ENCODE measurements at places on chromosomes 5 and 9.

DNA sequence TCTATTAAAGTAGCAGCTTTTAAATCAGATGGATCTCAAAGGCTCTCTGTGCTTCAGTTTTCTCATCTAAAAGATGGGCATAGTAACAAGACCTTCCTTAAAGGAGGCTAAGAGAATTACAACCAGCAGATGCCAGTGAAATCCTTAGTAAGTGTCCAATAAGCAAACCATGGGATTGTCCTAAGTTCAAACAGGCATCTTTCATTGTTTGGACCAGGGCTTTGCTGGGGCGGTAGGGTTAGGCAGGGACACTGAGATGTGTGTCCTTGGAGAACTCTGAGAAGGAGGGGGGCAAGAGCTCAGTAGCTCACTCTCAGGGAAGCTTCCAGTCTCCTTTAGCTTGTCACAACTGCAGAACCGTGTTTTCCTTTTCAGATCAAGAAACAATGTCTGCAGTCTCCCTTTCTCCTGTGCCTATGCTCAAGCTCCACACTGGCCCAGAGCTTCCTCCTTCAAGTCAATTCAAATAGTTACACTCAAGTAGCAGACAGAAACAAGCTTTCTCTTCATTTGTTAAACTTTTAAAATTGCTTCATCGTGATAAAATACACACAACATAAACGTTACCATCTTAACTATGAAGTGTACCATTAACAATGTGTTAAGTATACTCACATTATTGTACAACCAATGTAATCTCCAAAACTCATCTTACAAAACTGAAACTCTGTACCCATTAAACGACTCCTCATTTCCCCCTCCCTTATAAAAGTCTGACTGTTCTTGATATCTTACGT lies 216.2 kb downstream of the PIK3R1 start:
- DNase-seq, result no peak

DNA sequence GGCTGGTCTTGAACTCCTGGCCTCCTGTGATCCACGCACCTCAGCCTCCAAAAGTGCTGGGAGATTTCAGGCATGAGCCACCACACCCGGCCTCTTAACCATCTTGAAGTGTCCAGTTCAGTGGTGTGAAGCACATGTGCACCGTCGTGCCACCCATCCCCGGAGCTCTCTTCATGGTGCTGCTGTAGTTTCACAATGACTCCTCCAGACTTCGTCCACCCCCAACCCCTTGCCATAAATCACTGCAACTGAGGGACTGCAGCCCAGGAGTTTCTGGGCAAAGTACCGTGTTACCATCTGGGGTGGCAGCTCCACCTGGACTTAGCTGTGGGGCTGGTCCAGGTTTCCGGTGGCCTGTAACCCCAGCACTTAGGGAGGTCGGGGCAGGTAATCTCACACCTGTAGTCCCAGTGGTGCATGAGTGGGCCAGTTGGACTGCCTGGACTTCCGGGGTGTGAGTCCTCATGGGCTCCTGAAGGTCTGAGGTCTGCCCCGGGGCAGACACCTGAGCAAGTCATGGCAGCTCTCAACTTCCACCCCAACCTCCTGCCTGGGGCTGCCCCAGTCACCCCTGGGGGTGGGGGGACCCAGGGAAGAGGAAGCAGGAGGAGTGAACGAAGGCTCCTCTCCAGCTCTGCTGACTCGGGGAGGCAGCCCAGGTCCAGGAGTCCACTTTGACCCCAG lies 6.6 kb upstream of the N4BP3 start:
- DNase-seq, result no peak

DNA sequence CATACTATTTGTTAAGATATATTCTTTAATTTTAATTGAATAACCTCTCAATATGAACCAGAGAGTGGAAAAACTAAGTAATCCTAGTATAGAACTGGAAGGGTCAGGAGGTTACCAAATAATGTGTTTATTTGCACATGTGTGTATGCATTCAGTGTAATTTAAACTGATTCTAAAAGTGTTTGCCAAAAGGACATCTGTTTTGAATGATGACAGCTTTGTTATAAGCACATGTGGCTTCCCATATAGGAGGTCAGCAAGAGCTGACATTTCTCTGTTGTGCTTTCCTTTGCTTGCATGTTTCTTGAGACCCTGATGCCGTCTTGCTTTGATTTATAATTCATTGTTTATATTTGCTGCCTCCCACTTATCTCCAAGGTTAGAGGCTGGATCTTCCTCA lies 383.4 kb downstream of the BRINP1 start:
- no peak for DNase-seq

GRCh38 chr5:14156290-14156649 lies 13.1 kb downstream of the TRIO start:
- DNase-seq, result no peak

GRCh38 chr5:44835693-44836092 lies 26.9 kb downstream of the MRPS30 start:
- no peak for DNase-seq

- no peak for DNase-seq
Observed at GRCh38 chr9:23683611-23684061, 142.4 kb downstream of the ELAVL2 start.

DNA sequence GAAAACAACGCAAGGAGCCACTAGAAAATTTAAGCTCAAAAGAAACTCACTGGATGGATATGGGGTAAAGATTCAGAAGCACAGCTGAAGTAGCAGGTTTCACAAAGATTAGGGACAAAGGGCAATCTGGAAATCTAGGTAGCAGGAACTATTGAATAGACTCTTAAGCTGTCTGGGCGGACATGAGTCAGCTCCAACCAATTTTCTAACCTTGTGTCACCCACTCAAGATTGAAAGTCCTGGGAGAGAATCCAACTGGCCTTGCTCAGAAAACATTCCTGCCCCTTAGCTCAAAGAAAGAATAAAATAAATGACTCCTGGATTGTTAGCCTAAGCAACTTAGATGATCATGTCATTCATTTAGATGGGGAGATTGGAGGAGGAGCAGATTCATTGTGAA lies 69.2 kb downstream of the STK32A start:
- DNase-seq, result no peak

DNA sequence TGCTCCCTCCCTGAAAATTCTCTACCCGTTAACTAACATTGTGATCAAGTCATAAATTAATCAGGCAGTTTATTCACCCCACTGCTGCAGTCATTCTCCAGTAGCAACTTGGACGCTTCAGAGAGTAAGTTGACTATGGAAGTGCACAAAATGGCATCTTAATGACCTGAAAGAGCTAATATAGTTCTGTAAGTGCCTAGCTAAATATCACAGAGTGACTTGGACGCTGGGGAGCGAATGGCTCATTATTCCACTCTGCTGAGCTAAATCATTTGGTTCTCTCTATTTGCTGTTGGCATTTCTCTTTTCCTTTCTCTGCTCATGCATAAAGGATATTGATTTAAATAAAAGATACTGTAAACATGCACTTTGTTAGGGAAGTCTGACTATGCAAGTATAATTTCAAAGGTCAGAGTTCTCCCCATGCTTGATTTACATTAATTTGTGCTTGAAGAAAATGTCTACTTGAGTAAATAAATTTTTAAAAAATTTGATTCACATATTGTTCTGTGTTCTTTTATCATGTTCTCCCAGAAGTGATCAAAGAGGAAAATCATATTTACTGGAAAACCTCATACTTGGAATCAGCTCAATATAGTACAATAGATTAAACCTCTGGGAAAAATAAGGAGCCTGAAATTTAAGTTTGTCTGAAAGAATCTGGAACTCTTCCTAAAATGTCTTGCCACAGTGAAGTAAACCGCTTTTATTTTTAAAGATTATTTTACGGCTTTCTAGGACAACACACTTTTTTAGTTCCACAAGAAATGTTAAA lies 169.5 kb upstream of the HAPLN1 start:
- DNase-seq, result no peak

- peak; percentile 68 for DNase-seq
Observed at GRCh38 chr5:14665949-14666348, 1.4 kb downstream of the OTULIN start.

- peak; percentile 18 for DNase-seq
Observed at GRCh38 chr5:172683645-172684471, 42.8 kb downstream of the NEURL1B start.

DNA sequence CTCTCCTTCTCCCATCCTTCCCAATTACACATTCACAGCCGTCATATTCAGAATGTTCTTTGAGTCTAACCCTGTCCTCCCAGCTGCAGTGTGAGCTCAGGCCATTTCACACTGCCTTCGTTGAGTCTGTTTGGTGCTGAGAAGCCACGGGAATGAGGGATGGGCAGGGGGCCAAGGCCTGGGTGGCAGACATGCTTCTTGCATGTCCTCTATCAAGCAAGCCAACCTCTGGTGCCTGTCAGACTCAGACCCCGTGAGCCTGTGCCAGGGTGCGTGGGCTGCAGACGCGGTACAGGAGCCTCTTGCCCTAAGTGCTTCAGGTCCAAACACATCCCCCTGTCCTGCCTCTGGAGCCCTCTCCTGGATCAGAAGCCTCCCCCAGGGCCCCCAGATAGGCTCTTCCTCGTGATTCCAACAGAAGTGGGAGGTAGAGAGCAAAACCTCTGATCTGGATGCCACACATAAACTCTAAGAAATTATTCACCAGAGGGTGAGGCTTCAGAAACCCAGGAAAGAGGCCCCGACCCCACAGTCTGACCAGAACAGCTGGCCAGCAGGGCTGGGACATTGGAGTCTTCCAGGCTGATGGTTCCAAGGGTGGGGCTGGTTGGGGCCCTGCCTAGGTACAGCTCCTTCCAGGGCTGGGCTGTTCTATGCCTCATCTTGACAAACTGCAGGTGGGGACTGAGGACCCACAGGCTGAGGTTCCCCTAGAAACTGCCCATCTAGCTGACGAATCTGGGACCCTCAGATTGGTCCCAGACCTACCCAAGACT lies 46.7 kb upstream of the CDKN2AIPNL start:
- no peak for DNase-seq

DNA sequence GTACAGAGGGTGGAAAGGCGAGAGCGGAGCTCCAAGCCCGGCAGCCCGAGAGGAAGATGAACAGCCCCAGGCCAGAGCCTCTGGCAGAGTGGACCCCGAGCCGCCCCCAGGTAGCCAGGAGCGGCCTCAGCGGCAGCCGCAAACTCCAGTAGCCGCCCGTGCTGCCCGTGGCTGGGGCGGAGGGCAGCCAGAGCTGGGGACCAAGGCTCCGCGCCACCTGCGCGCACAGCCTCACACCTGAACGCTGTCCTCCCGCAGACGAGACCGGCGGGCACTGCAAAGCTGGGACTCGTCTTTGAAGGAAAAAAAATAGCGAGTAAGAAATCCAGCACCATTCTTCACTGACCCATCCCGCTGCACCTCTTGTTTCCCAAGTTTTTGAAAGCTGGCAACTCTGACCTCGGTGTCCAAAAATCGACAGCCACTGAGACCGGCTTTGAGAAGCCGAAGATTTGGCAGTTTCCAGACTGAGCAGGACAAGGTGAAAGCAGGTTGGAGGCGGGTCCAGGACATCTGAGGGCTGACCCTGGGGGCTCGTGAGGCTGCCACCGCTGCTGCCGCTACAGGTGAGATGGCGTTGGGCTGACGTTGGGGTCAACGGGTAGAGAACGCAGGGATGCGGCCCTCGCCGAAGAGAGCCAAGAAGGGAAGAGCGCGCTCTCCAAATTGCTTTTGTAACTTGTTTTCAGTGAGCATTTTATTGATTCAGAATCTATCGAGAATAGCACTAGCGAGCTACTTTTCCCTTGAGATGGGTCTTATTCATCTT lies at the start of gene PTGER4:
TSS of gene PTGER4 (plus strand) at position 3 of the 769 bp plus-strand sequence. CDS start 1,079 bp downstream, outside the sequence.
- no peak for DNase-seq

DNA sequence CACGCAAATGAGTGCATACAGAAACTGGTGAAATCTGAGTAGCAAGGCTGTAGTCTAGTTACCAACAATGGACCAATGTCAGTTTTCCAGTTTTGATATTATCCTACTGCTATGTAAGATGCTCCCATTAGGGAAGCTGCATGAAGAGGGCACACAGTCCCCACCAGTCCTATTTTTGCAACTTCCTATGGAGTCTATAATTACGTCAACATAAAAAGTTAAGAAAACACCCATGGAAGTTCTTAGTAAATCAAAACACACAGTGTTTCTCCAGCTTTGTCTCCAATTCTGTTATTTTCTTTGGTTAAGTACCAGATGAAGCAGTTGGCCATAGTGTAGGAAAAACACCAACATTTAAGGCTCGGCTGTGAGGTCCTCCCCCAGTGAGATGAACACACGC lies 58.7 kb downstream of the FAT2 start:
- DNase-seq, result no peak

GRCh38 chr5:108769352-108769751 lies 21.7 kb downstream of the FER start:
- DNase-seq, result no peak

- no peak for DNase-seq
Observed at GRCh38 chr5:68330574-68330973, 115.0 kb downstream of the PIK3R1 start.

DNA sequence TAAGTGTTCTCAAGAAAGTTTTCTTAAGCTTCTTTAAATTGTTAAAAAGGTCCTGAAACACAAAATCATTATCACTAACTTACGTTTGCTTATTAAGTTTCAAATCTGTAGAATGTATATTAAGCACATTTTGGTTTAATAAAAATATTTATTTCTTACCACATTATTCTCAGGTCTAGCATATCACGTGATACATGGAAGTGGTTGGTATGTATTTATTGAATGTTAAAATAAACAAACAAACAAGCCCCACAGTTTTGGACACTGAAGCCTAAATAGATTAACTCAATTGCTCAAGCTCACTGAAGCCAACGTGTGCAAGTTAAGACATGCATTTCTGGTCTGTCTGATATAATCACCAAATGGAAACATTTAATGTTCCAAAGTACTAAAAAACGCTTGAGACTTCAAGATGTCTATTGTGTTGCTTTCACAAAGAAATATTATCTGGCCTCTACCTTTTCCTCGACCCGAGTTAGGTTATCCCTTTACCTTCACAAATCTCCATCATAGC lies 1136.9 kb downstream of the TAF11L14 start:
- no peak for DNase-seq

GRCh38 chr9:127307802-127308201 lies 43.2 kb downstream of the GARNL3 start:
- no peak for DNase-seq

DNA sequence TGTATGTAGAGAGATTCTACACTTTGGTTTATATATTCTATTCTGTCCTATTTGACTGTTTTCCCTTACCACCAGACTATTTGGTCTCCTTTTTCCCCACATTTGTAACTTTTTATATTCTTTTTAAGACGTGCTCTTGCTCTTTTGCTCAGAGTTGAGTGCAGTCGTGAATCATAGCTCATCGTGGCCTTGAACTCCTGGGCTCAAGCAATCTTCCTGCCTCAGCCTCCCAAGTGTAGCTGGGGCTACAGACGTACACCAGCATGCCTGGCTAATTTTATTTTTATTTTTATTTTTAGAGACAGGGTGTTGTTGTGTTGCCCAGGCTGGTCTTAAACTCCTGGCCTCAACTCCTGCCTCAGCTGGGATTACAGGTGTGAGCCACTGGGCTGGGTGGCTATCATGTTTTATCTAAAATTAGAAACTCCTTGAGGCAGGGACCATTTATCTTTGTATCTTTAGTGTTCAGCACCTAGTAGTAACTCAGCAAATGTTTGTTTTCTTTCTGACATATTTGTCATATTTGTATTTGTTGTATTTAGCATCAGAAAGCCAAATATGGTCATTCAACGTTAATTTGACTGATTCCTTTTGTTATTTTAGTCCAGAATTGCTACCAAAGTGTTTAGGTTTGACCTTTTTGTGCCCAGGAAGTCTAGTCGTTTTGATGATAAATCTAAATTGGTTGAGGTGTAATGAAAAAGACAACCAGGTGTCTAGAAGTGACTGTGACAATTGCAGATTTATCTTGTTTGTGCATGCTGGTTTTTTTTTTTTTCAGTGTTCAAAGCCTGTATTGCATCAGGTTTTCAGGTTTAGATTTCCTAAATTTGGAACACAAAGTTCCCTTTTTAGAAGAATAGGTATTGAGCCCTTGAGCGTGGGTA lies 44.3 kb downstream of the ERBIN start:
- no peak for DNase-seq

GRCh38 chr5:156893517-156893916 lies 43.4 kb downstream of the PPP1R2B start:
- peak; percentile 27 for DNase-seq

Measured in activated CD4-positive, alpha-beta T cell treated with anti-CD3 and anti-CD28 coated beads, Interleukin-2, amount 50 U/mL, for 16 hours (primary cell).